ENCODE measurements at places on chromosomes 7 and 10.

- no peak for DNase-seq
These were observed 159.9 kb downstream of the CAMK1D start for GRCh38 chr10:12509016-12509793.

DNA sequence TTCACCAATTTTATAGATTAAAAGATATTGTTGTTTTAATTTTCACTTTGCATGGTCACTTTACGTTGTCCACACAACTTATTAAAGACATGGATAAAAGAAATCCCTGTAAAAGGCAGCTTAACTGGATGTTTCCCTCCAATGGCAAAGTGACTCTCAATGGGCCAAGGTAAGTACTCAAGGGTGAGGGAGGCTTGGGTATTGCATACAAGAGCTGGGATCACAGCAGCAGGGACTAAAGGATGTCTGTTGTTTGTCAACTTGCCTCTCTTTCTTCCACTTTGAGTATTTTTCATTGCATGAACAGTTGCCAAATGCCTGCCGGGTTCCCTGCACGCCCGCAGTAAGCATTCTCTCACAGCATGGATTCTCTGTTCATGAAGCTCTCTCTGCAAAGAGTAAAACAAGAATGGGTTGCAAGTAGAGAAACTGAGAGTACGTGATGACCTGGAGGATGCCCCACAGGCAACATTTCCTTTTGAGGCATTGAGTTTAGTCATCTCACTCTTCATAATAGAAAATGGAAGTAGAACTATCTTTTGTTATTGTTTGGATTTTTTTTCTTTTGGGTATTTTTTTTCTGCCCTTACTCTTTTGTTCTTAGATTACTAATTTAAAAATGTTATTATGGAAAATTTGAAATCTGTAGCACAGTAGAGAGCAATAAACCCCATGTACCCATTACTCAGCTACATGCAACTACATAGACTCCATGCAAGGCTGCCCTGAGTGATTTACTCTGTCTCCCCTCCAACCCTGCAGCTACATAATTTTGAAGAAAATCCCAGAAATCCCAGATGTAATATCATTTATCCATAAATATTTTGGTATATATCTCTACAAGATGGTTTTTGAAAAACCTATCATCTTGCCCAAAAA is 26.3 kb downstream of the GPR141 start:
- no peak for DNase-seq

GRCh38 chr10:113292086-113292485 is 260.8 kb upstream of the HABP2 start:
- DNase-seq = no peak

DNA sequence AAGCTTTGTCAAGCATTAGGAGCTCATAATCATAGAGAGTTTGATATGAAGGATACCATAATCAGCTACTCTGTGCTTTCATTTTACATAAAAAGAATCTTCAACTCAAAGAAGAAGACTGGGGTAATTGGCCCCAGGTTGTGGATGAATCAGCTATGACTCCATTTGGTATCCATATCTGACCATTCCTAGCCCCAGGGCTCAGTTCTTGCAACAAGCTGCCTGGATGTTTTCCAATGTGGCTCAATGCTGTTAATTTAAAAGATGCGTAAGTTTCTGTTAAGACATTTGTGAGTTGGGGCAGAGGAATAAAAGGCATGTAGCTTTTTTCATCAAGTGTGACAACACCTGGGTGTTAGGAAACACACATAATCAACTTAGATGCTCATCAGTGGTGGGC is 951.1 kb downstream of the NRG3 start:
- peak; percentile 27 for DNase-seq

DNA sequence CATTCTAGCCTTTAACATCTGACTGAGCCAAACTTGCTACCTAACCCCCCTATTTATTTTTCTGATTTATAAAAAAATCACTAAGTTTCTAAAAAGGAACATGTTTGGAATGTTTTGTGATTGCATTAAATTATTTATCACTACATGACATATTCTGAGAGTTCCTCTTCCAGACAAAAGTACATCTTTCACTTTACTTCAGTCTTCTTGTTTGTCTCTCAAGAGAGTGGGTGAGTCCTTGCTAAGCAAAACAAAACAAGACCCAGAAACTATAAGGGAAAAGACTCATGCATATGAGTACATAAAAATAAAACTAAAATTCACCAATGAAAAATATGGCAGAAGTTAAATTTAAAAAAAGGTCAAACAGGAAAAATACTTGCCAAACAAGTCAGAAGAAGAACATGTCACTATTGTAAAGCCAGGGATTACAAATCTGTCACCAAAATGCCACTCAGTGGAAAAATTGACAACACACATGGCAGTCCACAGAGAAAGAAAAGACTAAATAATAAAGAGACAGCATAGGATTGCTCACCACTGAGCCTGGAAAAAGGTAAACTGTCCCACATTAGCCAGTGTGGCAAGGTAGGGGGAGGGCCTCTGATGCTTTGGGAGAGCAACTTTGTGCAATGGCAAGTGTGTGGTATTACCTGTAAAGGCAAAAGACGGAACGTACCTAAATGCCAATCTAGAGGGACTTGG is 166.7 kb upstream of the ZNF32 start:
- no peak for DNase-seq

Data from RWPE1 (cell line).